ENCODE measurements at places on chromosomes 3 and 15. TPM values are rescaled to one million over a fixed set of nuclear protein-coding genes. Genes with fewer than 3 reads are reported as not detected.

Gene KIF15
- total RNA-seq, result 1.6 TPM

Gene LINGO1
- total RNA-seq, result 0.22 TPM

Gene XCR1
- total RNA-seq, result not detected

Gene MCF2L2
- 0.22 TPM for total RNA-seq

Gene NOX5
- not detected for total RNA-seq

Gene ALDH1A3
- 16.1 TPM for total RNA-seq

Gene FGF12
- total RNA-seq, result 1.6 TPM

GRCh38 chr3:160720123-160720746, 35.8 kb upstream of the PPM1L start:
- no peak for DNase-seq

GRCh38 chr3:111260878-111261277, 189.3 kb downstream of the NECTIN3 start:
- DNase-seq, result no peak

- DNase-seq, result no peak
Measured at GRCh38 chr15:96504371-96504770, 173.9 kb downstream of the NR2F2 start.

GRCh38 chr3:170806676-170807075, 63.3 kb downstream of the RPL22L1 start:
- no peak for DNase-seq

DNA sequence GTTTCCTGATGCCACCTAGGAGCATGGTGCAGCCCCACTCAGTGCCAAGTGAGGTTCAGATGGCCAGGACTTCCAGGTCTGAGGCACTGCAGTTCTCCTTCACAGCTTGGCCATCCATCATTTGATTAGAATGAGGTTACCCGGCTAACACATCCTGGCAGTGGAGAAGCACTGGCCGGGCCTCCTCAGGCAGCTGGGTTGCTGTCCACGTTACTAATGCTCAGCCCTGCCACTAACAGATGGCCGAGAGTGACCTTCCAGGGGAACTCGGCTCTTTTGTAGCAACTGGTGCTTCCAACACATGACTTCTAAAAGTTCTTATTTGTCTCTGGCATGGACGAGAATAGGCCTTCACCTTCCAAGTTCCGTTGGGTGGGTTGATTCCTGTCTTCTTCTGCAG, 204.6 kb upstream of the CFAP20DC start:
- no peak for DNase-seq

DNA sequence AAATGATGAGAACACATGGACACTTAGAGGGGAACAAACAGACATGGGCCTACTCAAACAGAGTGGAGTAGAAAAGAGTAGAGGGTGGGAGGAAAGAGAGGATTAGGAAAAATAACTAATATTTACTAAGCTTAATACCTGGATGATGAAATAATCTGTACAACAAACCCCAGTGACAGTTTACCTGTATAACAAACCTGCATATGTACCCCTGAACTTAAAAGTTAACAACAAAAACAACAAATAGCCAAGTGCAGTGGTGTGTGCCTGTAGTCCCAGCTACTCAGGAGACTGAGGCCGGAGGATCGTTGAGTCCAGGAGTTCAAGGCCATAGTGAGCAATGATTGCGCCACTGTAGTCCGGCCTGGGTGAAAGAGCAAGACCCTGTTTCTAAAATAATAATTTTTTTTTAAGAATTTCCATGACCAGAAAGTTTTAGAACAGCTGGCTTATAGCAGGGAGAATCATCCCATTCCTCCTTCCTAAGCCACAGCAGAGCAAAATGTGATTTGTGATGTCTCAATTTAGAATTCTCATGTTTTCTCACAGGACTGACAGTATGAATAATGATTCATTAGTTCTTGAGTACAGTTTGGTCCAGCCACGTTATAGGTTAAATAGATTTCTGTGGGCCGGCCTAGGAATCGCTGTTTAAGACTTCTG, 150.0 kb downstream of the ZNF609 start:
- DNase-seq, result no peak

All from lung microvascular endothelial cell (primary cell).